GM13977 (cell line): ENCODE measurements at places on chromosomes 2 and 18.

DNA sequence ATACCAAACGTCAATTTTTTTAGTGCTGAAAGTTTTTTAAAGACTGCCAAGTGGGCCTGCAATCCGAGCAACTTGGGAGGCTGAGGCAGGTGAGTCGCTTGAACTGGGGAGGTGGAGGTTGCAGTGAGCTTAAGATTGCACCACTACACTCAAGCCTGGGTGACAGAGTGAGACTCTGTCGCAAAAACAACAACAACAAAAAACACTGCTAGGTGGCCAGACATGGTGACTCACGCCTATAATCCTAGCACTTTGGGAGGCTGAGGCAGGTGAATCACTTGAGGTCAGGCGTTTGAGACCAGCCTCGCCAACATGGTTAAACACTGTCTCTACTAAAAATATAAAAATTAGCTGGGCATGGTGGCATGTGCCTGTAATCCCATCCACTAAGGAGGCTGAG lies 202.8 kb upstream of the COPS8 start:
- DNase-seq, result no peak

DNA sequence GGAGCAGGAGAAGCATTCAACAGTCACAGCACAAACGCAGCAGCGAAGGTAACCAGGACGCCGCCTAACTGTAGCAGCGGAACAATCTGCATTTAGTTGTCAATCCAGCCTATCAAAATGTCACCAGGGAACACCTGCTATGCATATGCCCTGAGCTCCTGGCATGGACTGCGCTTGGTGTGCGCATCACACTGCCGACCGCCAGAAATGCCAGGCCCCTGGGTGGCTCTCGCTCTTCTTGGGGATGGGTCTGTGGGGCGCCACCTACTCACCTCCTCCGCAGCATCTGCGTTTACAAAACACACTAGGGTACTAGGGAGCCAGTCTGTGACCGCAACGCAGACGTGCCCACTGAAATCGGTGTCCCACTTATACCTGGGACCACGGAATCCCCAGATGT lies 31.7 kb downstream of the ZNF516 start:
- no peak for DNase-seq

DNA sequence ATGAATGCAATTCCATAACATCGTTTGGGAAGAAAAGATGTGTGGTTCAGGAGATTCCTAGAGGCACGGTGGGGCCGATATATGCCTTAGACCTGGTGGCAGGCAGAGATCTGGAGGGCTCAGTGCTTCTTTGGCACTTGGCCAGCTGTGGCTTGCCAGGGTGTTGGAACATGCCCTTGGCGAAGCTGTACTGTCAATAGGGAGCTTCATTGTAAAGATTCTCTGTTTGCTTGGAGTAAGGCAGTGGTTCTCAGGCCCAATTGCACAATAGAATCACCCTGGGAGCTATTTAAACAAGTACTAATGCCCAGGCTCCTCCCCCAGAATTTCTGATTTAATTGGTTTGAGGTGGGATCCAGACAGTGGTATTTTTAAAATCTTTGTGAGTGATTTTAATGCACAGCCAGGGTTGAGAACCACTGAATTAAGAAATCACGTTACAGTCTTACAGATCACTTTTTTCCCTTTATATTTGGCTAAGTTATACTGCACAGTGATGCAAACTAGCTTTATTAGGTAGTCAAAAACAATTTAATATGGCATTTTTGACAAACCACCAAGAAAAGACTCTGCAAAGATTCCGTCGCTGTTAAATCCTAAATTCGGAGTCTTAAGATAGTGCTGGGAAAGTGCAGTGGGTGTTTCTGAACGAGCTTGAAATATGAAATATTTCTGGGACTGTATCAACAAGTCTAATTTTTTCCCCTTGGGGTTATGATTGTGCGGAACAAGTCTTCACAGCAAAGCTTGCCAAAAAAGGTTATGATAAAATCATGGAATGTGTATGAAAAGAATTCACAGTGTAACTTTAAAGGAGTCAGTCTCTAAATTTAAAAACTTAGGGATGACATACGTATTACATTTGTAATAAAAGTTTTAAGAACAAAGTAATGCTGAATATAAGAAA lies 78.0 kb downstream of the CRIM1 start:
- DNase-seq, result no peak

GRCh38 chr2:23377771-23378170 lies 7.2 kb upstream of the KLHL29 start:
- no peak for DNase-seq

DNA sequence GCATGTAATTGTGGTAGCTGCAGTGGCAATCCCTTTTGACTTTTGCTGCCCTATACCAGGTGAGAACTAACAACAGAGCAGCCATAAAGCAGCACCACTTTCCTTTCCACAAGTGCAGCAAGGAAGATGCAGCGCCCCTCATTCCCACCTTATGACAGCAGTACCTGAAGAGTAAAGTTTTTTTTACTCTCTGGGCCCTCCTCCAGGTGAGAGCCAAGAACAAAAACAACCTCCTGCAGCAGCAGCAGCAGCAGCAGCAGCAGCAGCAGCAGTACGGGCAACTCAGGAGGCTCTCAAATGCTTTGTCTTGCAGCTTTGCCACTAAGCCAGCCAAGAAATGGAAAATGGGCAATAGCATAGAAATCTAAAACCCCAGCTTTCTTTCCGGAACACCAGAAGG lies 397.5 kb downstream of the FIGN start:
- no peak for DNase-seq

DNA sequence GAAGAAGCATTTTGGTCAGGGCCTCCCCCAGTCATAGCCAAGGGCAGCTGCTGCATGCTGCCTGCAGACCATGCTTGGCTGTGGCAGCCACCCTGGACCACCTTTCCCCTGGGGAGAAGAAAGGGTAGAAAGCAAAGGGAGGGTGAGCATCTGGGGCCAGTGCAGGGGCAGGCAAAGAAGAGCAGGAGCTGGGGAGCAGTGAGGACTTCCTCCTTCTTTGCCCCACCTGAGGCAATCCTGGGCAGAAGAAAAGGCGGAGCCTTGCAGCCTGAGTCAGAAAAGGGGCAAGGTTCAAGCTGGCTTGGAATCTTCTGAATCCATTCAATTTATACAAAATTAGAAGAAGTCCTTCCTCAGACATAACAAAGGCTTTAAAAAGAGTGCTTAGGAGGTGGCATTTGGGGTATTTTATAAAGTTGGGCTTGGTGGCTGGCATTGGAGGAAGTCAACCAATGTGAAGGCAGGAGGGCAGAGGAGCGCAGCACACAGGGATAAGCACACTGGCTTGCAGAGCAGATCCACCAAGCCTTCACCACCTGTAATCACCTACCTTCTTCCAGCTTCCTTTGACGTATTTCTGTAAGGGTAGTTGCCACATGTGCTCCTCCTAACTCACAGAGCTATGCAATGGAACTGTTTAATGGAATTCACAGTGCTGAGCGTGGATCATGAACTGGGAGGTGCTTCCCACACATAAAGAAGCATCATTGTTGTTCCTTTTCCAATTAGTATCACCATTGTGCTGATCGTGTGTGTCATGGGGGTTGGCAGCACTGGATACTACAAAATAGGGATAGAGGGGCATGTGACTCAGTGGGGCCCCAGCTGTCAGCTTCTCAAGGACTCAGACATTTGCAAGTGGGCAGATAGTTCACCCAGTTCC lies 154.4 kb upstream of the EPAS1 start:
- DNase-seq, result no peak

- DNase-seq, result no peak
Observed at GRCh38 chr2:119531292-119531691, 7.0 kb upstream of the SCTR start.

- no peak for DNase-seq
Observed at GRCh38 chr2:221997683-221998082, 301.1 kb downstream of the PAX3 start.

DNA sequence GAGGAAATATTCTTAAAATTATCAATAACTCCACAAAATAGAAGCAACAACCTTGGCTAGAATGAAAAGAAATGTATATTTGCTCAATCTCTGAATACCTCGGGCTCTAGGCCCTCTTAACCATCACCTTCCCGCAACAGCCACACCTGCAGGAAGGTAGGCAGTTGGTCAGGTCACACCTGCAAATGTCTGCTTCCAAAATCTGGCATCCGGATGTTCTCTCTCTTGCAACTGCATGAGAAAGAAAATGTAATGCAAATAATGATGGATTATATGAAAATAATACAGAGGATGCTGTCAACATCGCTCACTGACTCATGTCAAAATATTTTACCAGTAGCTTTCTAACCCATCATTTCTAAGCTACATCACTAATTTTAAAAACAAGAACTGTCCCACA lies 148.3 kb downstream of the SATB2 start:
- DNase-seq, result no peak

DNA sequence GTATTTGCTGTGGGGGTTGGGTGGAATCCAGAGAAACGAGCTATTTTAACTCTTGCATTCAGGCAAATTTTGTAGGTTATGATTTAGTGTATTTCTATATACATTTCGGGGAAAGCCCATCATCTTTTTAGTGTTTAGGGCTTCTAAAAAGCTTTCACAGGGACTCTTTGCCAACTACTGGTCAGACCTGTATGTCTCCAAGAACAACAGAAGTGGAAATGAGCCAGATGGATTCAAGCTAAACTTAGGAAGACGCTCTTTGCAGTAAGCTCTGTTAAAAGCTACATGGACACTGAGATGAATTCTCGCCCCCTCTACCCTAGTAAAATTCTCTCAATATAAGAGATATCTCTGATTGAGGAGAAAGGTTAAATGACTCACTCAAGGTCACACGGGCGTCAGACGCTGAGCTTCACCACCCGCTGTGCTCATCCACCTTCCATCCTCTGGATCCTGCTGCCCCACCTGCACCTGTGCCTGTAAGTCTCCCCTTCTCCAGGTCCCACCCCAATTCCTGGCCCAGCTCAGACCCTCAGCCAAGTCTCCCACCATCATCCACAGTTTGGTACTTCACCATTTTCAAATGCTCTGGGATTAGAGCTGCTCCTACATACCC lies 85.6 kb downstream of the MARCHF4 start:
- DNase-seq, result no peak
